ENCODE measurements at places on chromosomes 6 and 20. TPM values are rescaled to one million over a fixed set of nuclear protein-coding genes. Genes with fewer than 3 reads are reported as not detected.

DNA sequence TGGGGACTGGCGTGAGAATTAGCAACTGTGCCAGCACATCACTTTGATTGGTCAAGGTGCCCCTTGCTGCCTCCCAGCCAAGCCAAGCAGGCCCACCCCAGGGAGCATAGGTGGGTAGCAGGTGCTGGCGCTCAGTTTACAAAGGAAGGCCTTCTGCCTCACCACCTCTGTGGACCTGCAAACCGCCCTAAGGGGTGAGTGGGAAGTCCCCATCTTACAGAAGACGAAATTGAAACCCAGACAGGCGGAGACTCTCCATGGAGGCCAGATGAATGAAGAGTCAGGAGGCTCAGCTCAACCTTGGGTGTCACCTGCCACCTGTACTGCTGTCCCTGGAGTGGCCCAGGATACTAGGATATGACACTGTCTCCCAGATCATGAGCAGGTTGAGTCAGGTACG is 21.5 kb upstream of the MAS1L start:
- no peak for DNase-seq

DNA sequence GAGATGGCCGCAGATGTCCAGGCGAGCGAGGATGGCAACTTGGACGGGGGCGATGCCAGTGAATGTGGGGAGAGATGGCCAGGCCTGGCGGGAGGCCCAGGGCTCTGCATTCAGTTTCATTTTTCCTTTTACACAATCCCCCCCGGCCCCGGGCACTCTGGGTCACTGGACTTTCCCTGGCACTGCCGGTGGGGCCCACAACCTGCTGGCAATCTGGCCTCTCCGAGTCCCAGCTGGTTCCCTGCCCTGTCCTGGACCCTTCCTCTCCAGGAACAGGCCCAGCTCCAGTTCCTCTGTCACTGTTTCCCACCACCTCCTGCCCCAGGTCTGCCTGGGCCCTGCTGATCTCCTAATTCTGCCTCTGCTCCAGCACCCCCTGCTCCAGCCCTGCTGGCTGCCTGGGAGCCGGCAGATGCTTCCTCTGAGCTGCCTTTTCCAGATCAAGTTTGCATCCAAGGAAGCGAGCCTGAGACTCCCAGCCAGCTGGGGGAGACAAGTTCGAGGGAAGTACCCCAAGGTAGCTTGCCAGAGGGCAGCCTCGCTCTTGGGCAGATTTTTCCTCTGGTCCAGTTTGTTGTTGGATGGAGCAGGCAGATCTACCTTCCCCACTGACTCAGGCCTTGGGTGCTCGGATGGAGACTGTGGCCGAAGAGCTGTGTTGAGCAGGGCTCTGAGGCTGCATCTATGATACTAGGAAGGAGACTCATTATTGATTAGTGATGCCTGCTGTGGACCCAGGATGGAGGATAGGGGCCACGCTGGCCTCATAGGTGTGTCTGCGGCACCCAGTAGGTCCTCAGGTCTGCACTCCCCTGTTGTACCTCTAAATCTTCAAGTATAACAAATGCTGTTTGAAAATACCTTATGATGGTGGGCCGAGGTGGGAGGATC is 83.2 kb downstream of the CEBPB start:
- no peak for DNase-seq

DNA sequence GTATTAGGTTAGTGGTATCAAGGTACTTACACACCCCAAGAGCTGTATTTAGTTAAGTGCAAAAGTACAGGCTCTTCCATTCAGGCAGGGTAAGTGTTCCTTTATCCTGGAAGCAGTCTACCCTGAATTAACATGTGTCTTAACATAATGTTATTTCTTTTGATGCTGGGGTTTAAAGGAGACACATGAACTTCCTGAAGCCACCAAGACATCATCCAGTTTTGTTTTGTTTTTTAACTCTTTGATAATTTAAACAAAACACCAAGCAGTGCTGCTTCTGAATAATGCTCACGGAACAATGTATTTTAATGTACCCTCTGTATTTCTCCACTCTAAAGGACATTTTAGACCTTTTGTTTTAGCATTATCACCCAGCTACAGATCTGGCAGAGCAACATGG is 50.5 kb upstream of the PLCB4 start:
- no peak for DNase-seq

DNA sequence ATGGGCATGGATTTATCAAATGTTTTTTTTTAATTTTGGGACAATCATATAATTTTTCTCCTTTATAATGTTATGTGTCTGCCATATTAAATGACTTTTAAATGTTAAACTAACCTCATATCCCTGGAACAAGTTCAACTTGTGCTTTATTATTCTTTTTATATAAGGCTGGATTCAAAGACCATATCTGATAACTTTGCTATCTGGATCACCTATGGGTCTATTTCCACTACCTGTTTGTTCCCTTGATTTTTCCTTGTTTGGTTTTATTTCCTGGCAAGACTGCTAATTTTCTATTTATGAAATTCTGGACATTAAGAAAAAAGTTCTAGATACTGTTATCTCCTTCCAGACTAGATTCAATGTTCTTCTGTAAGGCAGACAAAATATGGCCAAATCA is 58.8 kb downstream of the TXNDC5 start:
- DNase-seq = no peak

- DNase-seq = no peak
These were observed 26.5 kb upstream of the ZBTB22 start for GRCh38 chr6:33343953-33344611.

DNA sequence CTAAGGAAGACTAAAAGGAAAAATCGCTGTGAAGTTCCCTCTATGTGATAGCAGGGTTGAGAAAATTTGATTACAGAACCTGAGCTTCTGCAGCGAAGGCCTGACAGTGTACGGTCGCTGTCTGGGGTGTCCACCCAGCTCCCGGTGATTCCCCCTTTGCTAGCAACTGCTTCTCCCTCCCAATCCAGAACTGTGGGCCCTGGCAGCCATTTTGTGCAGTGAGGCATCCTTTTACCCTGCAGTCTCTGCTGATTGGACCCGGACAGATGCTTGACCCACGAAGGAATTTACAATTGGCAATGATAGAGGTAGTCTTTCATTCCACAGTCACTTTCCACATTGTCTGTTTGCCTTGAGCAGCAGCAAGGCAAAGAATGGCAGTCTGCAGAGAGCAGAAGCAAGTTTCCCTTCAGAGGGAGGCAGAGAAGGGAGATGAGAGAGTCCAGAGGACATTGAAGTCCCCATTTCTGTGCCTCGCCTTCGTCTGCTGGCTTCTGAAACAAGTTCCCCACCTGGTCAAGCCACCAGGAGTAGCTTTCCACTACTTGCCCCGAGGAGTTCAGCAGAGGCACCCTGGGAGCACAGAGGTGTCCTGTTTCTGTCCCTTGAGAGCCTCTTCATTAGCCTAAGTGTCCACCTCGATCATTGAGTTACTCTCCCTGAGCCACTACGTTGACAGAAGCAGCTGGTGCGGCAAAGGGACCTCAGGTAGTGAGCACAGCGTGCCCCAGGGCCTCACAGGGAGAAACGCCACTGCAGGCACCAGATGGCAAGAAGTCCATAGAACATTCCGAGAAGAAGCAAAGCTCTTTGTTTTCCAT is 370.3 kb downstream of the NRN1 start:
- DNase-seq = no peak

DNA sequence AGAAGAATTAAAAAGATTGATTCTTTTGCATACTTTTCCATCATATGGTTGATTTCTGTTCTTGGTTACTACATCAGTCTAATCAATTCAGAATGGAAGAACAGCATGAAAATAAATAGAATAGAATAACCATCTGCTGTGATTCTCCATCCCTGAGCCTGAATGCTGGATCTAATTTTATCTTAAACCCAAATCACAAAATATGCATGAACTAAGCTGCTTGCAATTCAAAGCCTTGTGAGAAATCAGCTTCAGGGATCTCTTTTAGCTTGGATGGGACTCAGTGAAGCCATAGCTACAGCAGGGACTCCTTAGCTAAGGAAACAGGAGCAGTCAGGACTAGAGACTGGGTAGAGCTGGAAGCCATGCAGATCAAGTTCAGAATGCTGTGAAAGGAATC is 74.1 kb downstream of the TPBG start:
- no peak for DNase-seq

GRCh38 chr6:85744433-85744970 is 101.8 kb upstream of the SYNCRIP start:
- no peak for DNase-seq

- DNase-seq = no peak
These were observed 144.0 kb downstream of the GJA1 start for GRCh38 chr6:121579478-121579877.

GRCh38 chr6:170202416-170203135 is 88.3 kb downstream of the DLL1 start:
- DNase-seq = no peak

The DDX43 gene
- not detected for total RNA-seq

The CSTF1 gene
- 105 TPM for total RNA-seq

The MTFR2 gene
- total RNA-seq = 0.72 TPM

The FAXC gene
- total RNA-seq = 1.9 TPM

The COQ3 gene
- 8.2 TPM for total RNA-seq

All from IMR-90 (cell line).